ENCODE measurements at places on chromosomes 11 and 22.
A peak's percentile ranks its signal among the peaks of the same experiment; 100 is the strongest.

GRCh38 chr11:14190992-14191778, 167.8 kb downstream of the RRAS2 start:
- no peak for DNase-seq

DNA sequence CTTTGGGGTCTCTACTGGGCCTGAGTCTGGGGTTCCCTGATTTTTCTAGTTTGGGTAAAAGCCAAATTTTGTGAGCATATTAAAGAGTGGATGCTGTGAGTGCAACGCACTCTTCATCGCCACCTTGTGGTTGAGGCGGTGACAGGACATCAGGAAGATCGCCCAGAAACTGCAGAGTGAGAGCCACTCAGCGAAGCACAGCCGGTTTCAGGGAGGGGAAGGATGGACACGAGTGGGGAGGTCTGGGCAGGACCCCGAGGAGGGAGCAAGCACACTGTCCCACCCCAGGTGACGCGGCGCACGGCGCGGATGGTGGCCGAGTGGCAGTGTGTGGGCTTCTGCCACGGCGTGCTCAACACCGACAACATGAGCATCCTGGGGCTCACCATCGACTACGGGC, 9.1 kb downstream of the SELENOO start:
- DNase-seq: peak; percentile 79

GRCh38 chr11:70547821-70548670, 149.7 kb downstream of the CTTN start:
- peak; percentile 27 for DNase-seq

- no peak for DNase-seq
Observed at GRCh38 chr22:25942115-25942855, 200.3 kb downstream of the MYO18B start.

DNA sequence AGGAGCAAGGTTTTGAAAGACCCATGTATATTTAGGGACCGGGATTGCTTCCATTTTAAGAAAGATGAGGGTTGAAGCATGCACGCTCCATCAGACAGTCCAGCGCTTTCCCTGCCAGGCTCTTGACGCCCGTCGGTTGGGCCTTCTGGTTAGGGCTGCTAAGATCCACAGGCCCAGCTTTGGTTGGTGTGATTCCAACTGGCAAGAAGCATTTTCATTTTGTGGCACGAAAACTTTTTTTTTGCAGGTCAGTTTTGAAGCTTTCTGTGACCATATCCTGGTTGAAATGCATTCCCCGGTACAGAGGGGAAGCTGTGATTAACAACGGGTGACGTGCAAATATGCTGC, 34.3 kb upstream of the MPPED1 start:
- peak; percentile 47 for DNase-seq

- DNase-seq: no peak
Observed at GRCh38 chr11:117565709-117566108, 231.3 kb downstream of the DSCAML1 start.

DNA sequence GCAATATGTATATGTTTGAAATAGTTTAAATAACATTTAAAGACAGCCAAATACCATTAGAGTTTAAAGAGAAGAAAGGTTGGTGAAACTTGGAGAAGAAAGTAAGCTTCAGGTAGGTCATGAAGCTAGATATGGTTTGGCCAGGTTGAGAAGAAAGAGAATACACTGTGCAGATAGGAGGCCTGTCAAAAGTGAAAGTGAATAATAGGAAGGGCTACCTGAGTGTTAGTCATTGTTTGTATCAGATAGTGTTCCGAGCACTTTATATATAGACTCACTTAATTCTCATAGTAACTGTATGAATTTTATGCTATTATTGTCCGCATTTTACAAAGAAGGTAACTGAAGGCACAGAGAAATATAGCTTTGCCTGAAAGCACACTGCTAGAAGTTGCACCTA, 56.9 kb downstream of the USP47 start:
- DNase-seq: no peak

GRCh38 chr11:57240007-57240406, 3.0 kb upstream of the APLNR start:
- no peak for DNase-seq

- no peak for DNase-seq
Observed at GRCh38 chr11:43508511-43508918, 149.8 kb downstream of the TTC17 start.

DNA sequence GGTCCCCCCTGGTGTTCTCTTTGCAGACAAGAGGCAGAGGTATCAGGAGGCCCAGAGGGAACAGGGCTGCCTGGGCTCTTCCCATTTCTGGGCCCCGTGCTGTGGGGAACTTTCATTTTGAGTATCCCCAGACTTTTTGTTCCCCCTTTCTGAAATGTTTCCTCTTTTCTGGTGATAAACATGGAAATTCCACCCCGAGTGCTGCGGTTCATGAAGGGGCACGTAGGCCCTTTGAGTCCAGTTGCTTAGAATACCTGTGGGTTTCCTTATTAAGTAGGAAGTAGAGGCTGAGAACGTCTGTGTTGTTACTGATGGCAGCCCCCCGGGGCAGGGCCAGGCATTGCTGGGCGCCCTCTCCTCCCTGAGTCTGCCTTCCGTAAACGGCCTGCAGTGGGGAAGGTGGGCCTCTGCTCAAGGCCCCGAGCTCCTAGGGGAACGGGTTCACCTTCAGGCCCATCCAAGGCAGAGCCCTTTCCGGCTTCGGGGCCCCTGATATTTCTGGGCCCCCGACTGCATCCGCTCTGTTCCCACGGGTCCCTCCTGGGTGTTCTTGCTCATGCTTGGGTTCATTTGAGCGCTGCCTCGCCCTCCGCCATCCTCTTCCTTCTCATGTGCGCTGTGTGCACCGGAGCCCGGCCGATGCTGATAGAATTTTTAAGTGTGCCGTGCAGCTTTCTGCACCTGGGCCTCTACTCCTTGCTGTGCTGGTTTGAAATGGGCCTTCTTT, 12.0 kb downstream of the TBC1D22A start:
- DNase-seq: no peak

DNA sequence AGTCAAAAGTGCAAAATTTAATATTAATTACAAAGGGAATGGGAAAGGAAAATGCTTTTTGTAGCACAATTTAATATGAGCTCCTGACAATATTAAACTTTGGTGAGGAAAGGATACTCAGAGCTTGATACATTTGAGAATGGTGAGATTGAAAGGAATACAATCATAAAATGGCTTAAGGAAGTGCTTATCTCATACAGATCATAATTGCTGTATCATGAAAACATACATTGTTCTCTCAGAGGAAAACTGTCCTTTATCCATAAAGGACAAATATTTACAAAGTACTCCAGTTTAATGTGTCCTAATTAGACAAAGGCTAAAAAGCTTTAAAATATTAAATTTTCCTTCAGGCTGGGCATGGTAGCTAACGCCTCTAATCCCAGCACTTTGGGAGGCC, 260.4 kb downstream of the TMEM135 start:
- no peak for DNase-seq

- DNase-seq: peak; percentile 46
Observed at GRCh38 chr11:33747979-33748378, 11.8 kb upstream of the CD59 start.

GRCh38 chr11:104772806-104773241, 125.4 kb downstream of the CASP12 start:
- DNase-seq: peak; percentile 65

DNA sequence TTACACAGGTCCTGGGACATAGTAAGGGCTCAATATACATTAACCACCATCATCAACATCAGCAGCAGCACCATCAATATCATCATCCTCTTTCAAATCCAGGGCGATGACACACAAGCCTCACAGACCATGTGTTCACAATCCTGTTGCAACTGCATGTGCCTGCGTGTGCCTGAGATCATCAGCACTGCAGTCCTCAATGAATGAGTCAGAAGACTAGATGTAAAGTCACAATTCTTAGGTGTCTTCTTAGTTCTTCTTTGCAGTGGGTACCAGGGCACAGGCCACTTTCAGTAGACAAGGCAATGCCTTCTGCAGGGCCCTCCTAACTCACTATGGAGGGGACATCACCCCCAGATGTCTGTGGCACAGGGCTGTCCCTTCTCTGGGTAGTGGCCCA, 111.1 kb downstream of the MYO18B start:
- DNase-seq: no peak

DNA sequence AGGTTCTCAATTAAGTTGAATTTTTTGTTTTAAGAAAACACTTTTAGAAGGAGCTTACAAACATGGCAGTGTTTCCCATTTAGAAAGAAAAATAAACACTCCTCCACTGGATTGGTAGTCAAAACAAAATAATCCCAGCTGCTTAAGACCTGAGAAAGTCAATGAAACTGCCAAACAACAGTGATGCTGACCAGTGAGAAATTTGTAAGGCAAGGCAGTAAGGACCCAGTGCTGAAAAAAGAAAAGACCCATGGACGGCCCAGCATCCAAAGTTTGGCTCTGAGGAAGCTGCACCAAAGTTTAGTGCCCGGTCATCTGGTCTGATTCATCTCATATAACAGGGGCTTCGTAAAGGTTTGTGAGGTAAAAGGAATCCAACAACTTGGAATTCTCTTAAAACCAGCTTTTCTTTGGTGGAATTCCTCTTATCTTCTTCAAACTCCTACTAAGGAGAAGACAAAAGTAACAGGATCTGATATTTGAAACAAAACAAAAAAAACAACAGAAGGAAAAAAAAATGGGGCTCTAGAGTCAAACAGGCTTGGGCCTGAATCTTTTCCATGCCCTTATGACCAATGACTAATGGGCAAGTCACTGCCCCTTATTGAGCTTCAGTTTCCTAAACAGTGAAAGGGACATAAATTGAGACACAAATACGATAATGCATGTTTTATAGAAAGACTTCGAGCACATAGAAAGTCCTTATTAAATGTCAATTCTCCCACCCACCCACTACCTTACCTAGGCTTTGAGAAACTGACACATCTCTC, 383.0 kb upstream of the NARS2 start:
- peak; percentile 47 for DNase-seq

GRCh38 chr11:41536021-41536568, 76.6 kb upstream of the LRRC4C start:
- no peak for DNase-seq

DNA sequence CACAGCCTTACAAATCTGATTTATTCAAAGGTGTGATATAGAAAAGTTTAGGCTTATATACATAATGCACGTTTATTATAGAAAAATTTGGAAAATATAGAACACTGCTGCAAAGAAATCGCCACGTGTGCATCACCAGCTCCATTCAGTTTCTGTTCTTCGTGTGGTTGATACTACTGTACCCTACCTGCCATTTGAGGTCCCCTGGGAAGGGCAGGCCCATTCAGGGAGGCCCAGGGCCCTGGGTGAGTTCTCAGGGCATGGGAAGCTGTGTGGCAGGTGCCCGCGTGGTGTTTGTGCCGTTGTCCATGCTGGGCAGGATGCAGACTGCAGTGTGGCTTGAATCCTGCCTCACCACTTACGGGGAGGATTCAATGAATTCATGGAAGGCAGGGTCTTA, 60.8 kb downstream of the TBC1D22A start:
- DNase-seq: no peak

DNA sequence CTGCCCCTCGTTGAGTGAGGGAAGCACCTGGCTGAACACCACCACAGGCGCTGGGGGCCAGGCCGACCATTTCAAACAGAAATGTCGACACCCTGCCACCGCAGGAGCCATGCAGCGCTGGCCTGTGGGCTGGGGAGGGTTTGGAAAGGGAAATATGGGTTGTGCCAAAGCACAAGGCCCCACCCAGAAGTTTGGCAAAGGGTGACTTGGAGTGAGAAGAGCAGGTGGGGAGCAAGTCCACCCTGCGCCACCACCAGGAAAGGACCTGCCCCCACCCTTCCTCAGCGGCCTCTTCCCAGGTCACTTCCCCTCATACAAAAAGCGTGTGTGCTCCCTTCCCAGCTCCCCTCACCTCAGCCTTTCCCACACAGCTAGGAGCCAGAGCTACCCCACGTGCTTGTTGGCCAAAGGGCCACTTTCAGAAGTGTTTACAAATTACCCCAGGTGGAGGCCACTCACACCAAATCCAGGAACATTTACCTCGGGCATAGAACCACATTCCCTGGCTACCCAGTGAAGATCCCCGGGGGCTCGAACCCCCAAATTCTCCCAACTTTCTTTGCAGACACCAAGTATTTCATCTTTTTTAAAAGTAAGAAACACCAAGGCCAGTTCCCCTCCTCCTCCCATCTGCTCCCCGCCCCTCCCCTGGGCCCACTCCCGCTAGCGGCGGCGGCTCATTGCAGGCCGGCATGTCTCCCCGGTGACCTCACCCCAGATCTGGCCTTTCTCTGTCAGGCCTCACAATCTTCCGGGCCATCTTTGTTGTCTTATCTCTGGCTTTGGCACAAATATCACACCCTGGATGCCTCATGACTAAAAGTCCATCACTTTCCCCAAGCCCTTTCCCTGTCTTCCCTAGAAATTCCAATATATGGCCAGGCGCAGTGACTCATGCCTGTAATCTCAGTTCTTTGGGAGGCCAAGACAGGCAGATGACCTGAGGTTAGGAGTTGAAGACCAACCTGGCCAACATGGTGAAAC, 20.5 kb upstream of the SCGB1A1 start:
- DNase-seq: peak; percentile 35

DNA sequence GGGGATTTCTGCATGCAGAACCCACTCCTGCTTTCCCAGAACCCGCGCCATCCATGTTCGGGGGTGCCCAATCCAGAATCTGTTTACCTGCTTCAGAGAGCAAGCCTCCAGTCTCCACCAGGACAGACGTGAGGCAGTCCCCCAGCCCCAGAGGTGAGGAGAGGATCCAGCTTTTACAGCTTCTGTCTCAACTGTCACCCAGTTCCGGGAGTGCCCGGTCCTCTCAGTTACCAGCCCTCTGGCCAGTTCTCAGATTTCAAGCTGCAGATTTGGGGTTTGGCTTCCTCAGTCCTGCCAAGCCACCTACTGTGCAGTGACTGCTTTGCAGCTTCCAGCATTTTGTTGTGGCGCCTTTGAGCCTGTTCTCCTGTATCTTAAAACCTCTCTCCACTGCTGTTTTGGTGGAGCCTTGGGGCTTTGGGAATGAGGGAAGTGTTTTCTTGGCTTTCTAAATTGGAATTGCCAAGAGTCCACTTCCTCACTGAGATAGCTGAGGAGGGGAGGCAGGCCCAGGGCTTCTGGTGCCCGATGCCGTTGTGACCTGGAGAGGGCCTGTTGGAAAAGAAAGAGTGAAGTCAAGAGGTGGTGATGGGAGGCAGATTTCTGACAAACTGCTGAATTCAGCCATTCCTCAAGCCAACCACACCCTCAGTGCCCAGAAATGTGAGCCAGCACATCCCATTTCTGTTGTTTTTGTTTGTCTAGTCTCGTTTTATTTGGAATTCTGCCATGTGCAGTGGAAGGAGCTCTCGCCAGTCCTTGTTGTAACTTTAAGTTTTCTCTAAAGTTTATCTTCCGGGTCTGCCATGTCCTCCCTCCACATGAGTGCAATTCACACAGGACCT, 513.4 kb downstream of the TBC1D22A start:
- DNase-seq: no peak

GRCh38 chr11:134911514-134912180, 499.6 kb upstream of the B3GAT1 start:
- no peak for DNase-seq

GRCh38 chr22:36280379-36280778, 27.4 kb downstream of the APOL1 start:
- DNase-seq: no peak

GRCh38 chr22:43488031-43488866, 76.4 kb downstream of the MPPED1 start:
- DNase-seq: peak; percentile 4

Measured in astrocyte of the hippocampus (primary cell).